ENCODE measurements at places on chromosomes 12 and 14.

- DNase-seq: no peak
Observed at GRCh38 chr12:89185181-89185580, 167.1 kb downstream of the DUSP6 start.

- no peak for DNase-seq
Observed at GRCh38 chr12:70252832-70253231, 9.6 kb downstream of the CNOT2 start.

GRCh38 chr12:27524494-27524835, 459 bp downstream of the PPFIBP1 start:
- DNase-seq: no peak

- no peak for DNase-seq
Observed at GRCh38 chr14:79134361-79134760, 964.2 kb downstream of the NRXN3 start.

DNA sequence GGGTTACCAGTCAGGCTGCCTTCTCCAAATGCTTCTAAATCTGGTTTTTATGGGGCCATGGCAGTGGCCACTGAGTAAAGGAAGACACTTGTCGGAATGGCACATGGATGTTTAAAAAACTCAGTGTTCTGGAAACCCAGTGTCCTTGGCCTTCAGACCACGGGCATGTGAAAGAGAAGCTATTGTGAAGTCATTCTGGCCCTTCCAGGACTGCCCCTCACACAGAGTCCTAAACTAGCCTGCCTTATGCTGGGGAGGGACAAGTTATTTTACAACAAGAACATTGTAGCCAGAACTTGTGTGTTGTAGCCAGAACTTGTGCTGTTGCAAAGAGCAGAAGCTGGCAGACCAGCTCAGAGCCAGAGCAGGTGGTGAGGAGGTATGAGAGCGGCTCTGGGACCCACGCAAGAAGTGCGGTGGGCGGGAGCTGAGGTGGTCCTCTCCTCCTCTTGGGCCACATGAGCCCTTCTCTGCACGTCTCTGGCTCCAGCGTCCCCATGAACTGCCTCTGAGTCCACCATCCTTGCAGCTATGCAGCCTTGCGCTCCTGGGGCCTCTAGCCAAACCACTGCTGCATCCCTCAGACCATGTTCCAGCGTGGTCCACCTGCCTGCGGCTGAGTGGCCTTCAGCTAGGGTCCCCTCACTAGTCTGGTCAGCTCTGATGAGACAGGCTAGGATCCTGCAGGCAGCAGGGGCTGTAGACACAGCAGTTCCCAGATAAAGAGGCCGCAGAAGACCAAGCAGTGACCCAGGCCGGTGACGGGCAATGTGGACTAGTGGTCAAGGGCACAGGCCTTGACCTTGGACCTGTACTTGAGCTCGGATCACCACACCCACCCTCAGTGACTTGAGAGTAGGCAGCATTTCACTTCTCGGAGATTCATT, 32.5 kb downstream of the MMAB start:
- DNase-seq: no peak

GRCh38 chr14:51581017-51581881, 70.5 kb upstream of the FRMD6 start:
- no peak for DNase-seq

GRCh38 chr14:89466944-89467343, 49.9 kb upstream of the FOXN3 start:
- DNase-seq: no peak

GRCh38 chr12:86249276-86249675, 6.9 kb downstream of the MGAT4C start:
- no peak for DNase-seq

- DNase-seq: no peak
Observed at GRCh38 chr14:97290065-97290464, 492.9 kb downstream of the VRK1 start.

DNA sequence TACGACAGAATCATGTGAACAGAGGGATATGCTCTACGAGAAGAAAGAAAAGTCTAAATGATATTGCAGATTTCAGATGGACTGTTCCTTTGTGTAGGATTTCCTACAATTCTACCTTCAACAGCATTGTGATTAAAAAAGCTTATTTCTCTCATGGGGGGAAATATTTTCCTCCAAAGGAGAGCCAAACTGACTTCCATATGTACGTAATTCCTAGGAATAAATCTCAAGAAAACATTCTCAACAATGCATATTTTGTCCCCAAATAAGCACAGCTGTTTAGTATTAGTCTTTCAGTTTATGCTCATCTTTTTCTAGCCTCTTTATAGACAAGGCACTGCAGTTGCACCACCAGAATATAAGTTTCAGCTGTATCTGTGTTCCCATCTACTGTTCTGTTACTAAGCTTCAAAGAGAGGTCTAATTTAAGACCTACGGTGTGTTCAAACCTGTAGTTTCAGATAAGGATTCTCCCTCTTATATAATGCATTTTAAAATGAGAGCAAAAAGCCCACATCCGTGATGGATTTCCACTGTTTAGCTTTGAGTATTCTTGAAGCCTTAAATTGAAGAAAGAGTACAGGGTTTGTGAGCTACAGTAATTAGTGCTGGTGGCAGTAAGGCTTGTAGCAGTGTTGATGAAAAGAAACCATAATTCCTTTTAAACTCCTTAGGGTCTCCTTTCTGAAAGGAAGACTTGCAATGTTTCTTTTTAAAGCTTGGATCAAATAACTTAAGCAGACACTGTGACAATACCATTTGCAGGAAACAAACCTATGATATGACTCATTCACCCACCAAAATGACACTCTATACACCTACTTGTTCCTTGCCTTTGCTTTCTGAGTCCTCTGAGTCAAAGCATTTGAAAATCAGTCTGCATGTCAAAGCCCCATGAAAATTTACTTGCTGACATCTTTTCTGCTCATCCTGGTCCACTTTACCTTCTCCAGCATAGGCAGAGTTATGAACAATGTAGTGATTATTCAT, 754.1 kb downstream of the NOVA1 start:
- DNase-seq: no peak

DNA sequence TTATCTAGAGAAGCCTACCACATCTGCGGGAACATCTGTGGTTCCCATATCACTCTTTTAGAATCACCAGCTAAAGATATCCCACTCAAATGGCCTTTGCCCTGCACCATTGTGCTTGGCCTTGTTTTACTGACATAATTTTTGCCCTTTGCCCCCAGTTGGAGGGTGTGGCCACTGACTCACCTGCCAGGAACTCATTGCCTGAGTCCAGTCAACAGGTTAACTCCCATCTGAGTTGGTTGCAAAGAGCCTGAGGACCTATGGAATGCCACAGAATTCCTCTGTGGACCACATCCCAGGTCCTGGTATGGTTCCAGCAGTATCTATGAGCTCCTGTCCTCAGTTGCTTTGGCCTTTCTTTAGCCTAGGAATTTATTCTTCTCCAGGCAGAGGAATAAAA, 55.7 kb upstream of the PTGR2 start:
- DNase-seq: no peak

DNA sequence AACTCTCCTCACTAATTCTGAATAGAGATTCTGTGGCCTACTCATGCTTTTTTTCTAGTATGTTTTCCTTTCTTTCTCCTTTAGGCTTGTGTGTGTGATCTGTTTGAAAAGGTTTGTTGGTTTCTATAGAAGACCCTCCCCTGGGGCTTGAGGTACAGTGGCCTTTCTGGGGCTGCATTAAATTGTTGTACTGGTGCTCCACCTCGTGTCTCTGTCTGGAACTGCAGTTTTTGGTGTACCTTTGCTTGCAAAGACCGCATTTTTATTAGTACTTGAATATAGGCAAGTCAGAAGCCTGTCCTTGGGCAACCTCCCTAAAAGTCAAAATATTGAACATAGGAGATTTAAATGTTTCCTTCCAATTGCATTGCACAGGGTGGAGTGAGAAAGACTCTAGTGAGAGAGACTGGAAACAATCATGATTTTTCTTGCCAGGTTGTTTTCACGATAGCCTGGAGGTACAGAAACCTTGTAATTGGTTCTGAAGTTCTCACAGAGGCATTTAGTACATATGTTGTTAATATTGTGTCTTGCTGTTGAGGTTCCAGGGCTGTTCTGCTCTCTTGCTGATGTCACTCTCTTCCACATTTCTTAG, 39.0 kb downstream of the SLCO1B1 start:
- no peak for DNase-seq

DNA sequence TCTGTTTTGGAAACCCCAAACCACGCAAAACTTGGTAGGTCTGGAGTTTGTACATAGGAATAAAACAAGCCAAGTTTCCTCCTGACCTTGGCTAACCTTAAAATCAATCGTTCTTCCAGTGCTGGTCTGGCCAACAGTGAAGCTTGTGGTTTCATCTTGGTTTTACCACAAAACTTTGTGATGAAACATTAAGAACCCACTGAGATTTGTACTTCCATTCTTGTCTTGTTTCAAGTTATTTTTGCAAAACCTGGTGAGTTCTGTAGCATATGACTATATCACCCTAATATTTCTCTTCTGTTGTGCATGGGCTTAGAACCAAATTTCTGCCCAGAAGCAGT, 26.4 kb downstream of the SIX1 start:
- no peak for DNase-seq

DNA sequence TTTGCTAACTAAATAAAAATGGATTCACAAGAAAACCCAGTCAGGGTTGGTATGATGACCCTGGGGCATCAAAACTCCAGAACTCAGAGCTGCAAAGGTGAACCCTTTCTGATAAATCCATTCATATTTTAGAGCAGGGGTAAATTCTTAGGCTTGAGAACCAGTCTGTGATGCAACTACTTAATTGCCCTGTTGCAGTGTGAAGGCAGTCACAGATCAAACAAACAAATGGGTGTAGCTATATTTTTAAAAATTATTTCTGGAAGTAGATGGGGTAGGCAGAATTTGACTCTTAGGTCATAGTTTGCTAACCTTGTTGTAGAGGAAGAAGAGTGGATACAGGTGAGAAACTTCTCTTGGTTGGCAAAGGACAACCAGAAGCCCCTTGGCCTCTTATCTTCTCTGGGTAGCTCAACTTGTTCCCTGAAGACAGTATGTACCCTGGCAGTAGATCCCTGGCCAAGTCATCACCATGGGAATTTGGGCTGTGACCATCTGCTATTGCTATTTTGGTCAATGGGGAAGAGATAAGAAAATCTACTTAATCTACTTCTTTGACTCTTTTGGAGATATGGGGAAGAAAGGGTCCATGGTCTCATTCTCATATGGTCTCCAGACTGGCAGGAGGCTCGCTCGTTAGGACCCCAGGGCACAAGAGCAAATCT, 216.1 kb downstream of the PPM1H start:
- no peak for DNase-seq

DNA sequence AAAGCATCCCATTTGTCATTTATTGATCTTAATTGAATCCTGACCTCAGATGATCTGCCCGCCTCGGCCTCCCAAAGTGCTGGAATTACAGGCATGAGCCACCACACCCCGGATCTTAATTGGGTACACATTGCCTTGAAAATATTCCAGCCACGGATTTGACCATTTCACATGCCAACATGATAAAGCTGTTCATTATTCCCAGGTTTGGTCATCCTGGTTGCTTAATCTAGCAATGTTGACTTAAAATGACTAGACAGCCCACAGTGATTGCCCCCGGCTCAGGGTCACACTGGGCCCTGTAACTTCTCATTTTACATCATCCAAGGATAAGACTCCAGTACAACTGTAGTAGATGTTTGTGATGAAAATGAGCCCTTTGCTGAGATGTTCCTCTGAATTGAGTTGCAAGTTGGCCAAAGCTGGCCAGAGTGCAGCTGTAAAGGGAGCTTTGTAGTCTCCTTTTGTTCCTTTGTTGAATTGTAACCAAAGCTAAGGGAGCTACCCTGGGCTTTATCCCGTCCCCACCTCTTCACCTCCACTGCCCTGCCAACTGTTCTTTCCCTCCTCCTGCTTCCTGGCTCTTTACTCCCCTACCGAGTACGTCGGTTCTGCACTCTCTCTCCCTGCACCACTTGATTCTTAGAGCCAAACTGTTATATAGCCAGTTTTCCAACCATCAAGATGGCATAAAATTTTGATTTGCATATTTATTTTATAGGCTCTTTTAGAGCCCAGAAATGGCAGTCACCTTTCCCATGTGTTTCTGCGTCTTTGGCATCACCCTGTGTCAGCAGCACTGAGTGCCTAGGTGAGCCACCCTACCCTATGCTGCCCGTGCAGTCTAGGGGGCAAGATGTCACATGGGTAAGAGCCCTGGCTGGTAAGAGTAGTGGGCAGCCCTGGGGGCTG, 141.3 kb upstream of the HIF1A start:
- no peak for DNase-seq

DNA sequence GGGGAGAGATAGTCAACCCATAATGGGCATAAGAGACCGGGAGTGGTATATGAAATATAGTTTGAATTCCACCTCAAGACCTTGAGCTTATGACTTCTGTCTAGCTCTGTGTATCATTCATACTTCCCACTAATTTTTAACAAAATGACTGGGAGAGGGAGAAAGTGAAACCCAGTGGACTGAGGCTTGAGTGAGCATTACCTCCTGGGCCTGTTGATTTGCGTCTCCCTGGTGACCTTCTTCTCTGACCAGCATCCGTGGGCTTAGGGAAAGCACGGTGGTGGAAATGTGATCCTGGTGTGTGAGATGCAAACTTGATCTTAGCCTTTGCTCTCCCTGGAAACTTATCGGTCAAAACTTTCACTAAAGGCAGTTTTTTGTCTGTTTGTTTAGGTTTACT, 207.9 kb upstream of the BCL2L14 start:
- DNase-seq: no peak

Measured in NCI-H187 treated with DMSO at 0.1 percent for 48 hours (cell line).